ENCODE measurements at places on chromosomes 13 and 19. TPM values are rescaled to one million over a fixed set of nuclear protein-coding genes. Genes with fewer than 3 reads are reported as not detected.

Gene NAT14
- 8.3 TPM for total RNA-seq

Gene RAB3A
- total RNA-seq = 0.72 TPM

Gene IZUMO1
- not detected for total RNA-seq

Gene NAPA
- total RNA-seq = 95.9 TPM

Gene ZNF579
- 6.9 TPM for total RNA-seq

Gene VAV1
- total RNA-seq = 0.36 TPM

Gene ANGPTL8
- total RNA-seq = not detected

Gene ZNF431
- 4.0 TPM for total RNA-seq

Gene CEACAM21
- total RNA-seq = not detected

Gene IRGQ
- 23.2 TPM for total RNA-seq

Gene ARHGAP35
- total RNA-seq = 76.0 TPM

Gene ZNF14
- 7.4 TPM for total RNA-seq

Gene MEIS3
- 8.3 TPM for total RNA-seq

Gene SPACA4
- not detected for total RNA-seq

Gene TMEM59L
- 0.36 TPM for total RNA-seq

Gene NCAN
- total RNA-seq = under 0.01 TPM

Gene ZNF865
- 1.5 TPM for total RNA-seq

Gene SUGP1
- 31.2 TPM for total RNA-seq

Gene KLK12
- not detected for total RNA-seq

Gene BLOC1S3
- total RNA-seq = 10.0 TPM

Gene LILRB1
- not detected for total RNA-seq

Gene NUMBL
- 26.8 TPM for total RNA-seq

Gene KCNC3
- not detected for total RNA-seq

Gene PRR22
- 0.36 TPM for total RNA-seq

Gene SIGLEC5
- under 0.01 TPM for total RNA-seq

Gene RFPL4AL1
- not detected for total RNA-seq

Data from osteoblast (primary cell).